ENCODE measurements at places on chromosomes 6 and 20.

DNA sequence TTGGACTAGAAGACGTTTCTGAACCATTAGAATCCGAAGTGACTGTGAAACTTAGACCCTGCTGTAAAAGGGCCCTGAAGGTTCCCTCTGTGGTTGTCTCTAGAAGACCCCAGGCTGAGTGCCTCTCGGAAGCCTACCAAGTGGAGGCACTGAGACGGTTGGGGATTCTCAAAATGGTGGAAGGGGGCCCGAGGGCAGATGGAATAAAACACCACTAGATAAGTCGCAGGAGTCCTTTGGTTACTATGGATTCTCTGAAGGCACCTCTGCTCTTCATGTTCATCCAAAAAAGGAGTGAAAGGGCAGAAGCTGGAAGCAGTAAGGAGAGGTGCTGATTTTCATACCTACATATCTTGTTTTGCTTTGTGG is 4.0 kb upstream of the TFAP2D start:
- no peak for DNase-seq

- DNase-seq = no peak
These were observed 8.7 kb upstream of the SDHAF4 start for GRCh38 chr6:70557998-70558397.

GRCh38 chr6:132218059-132218696 is 183.1 kb downstream of the MOXD1 start:
- DNase-seq = no peak

DNA sequence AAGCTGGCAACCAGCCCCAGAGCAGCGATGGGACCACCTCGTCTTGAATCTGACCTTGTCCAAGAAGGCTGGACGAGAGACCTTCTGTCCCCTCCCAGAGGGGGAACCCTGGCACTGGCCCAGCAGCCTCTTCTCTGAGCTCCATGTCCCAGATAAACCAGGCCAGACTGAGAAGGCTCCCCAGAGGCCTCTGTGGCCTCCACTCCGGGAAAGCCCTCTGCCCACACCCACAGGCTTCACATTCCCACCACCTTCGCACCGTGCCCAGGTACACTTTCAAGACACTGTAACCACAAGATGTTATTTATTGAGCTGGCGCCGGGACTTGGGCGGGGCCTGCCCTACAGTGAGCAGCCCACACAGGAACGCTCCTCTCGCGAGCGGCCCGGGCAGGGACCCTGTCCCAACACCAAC is 33.2 kb downstream of the ADA start:
- DNase-seq = peak; percentile 10

GRCh38 chr6:78390066-78390465 is 477.3 kb upstream of the IRAK1BP1 start:
- no peak for DNase-seq

All from NCI-H1092 (cell line).